ENCODE measurements at places on chromosomes 12 and 14.

GRCh38 chr12:75048767-75049166 is 160.9 kb downstream of the KCNC2 start:
- no peak for DNase-seq

DNA sequence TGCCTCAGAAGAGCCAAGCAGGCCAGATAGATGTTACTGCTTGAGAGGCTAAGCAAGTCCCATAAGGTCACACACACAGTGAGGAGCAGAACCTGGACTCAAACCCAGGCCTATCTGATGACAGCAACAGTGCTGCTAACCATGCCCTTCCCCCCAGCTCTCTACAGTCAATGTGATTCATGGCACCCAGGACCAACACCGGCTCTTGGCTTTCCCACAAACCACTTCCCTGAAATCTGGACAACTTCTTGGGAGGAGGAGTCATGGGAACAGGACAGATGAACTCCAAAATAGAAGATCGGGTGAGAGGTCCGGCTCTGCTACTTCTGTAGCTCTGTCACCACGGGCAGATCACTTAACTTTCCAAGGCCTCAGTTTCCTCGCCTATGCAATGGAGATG is 716 bp upstream of the PTGDR start:
- DNase-seq = no peak

GRCh38 chr12:82930301-82930700 is 243.6 kb downstream of the TMTC2 start:
- DNase-seq = no peak

DNA sequence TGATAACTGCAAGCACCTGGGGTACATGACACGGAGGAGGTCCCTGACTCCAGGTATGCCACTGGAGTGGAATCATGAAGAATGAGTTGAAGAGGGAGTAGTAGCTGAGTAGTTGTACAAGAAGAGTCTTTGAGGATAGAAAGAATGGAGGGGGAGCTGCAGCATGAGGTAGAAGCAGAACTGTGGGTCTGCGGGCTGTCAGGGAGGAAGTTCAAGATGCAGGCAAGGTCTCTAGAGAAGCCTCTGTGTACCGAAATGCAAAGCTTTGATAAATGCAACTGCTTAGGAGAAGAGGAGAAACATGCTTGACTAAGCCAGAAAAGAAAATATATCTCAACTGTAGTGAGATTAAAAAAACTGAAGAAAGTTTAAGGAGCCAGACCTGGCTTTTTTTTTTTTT is 91.5 kb downstream of the CPNE8 start:
- DNase-seq = no peak

DNA sequence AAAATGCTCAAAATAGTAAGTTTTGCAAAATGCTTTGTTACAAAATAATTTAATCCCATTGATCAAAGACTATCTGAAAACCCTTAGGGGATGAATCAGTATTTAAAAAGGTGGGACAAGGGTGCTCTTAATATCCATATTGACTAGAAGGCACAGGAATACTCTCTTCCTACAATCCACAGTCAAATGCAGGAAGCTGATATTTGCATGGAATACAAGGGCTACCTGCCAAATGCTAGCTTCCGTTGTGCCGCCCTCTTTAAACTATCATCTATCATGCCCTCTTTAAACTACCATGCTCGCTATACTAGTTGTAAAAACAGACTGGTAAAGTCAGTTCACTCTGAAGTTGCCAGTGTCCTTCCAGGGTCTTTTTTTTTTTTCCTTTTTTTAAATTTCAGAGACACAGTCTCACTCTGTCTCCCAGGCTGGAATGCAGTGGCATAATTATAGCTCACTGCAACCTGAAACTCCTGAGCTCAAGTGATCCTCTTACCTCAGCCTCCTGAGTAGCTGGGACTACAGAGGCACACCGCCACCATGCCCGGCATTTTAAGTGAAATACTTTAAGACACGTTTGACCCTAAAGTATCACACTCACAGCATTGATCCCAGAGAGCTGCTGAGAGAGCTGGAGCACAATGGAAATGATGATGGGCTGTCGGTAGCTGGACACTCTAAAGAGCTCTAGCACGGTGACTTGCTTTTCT is 6.7 kb downstream of the SLC2A3 start:
- DNase-seq = no peak

DNA sequence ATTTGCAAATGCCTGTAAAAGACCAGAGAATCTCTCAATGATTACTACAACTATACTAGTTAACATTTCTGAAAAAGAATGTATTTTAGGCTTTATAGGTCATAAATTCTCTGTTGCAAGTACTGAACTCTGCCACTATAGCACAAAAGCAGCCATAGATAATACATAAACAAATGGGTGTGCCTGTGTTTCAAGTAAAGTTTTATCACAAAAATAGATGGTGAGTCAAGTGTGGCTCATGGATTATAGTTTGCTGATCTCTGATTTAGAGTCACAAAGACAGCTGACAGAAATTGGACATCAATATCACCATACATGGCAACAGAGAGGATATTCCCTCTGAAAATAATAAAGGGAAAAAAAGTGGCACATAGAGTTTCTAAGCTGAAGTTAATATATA is 68.1 kb downstream of the FSCB start:
- no peak for DNase-seq

GRCh38 chr14:102241147-102241546 is 63.8 kb downstream of the MOK start:
- DNase-seq = no peak

DNA sequence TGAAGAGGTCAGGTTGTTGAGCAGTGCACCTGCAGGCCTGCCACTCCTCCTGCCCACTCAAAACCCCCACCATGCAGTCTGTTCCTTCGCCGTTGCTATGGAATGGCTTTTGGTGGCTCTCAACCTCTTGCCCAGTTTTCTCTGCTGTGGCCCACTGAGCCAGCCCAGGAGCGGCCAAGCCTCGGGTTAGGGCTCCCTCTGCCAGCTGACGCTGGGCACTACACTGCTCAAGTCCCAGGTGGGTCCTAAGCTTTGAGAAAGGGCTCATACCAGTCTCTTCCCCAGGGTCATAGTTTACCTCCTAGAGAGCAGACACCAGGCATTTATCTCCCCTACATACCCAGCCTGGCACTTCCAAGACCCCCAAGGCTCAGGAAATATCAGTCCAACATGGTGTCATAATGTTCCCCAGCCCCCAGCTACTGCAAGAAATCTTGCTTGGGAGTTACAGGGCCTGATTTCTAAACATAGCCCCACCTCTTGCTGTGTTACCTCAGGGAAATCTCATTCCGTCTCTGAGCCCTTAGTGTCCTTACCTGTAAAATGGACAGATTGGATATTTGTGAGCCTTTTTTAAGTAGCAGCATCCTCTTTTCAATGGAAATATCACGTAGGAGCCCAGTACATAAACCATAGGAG is 59.4 kb downstream of the TSPAN11 start:
- DNase-seq = no peak

Measured in CD4-positive, alpha-beta T cell treated with Interleukin-6 at 100 ng/mL for 8 hours (primary cell).